Fibroblast of skin of scalp (primary cell): ENCODE measurements at places on chromosomes 6 and 20.

DNA sequence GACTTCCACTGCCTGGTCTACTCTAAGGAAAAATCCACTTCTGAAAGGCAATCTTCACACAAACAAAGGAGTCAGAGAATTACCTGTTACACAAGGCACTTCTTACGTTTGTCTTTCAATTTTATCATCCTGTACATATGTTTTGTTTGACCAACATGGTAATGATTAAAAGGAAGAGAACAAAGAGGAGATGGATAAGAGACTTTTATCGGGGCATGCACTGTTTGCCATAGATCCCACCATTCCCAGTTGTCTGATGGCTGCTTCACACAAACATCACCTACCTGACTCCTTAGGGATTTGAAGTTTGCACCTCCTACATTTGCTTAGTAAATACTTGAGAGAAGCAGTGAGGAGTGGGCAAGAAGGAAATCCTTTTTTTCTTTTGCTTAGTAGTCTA, 87.1 kb downstream of the BFSP1 start:
- no peak for DNase-seq

GRCh38 chr6:47478233-47479139, 897 bp downstream of the CD2AP start:
- peak; percentile 27 for DNase-seq

- peak; percentile 54 for DNase-seq
These were observed 2.9 kb downstream of the TFAP2A start for GRCh38 chr6:10411971-10412460.

- DNase-seq, result no peak
These were observed 121.7 kb upstream of the MLIP start for GRCh38 chr6:53989504-53989903.

- DNase-seq, result no peak
These were observed 126.9 kb downstream of the TRMT11 start for GRCh38 chr6:126113261-126113660.

DNA sequence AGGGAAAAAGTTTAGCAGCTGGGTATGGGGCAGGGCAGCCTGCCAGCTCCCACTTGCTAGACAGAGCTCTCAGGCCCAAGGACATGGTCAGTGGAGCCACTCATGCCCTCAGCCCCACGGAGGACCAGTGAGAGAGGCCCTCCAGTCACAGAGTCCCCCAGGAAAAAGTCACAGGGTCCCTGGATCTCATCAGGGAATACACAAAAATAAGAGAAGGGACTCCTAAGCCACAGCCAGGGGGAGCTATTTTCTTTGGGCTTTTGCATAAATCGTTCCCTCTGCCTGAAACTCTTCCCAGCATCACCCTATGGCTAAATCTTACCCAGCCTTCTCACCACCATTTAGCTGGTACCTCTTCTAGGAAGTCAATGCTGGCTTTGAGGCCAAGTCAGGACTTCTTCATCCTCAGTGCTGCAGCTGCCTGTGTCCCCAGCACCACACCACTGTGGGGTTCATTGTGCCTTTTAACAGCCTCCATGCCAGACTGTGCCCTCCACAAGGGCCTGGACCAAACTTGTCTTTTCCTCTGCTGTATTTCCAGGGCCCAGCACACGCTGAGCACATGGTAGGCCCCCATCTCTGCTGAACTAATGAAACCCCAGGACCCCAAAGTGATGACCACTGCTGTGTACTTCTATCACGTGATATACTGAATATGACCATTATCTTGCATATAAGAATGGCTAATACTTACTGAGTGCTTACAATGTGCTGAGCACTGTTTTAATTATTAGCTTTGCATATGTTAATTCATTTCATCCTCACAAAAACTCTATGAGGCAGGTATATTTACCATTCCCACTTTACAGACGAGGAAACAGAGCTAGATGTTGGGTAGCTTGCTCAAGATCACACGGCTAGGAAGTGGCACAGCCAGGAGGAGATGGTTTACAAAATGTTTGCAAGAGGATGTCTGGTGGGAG, 2.0 kb downstream of the ZNF335 start:
- peak; percentile 67 for DNase-seq

- DNase-seq, result no peak
These were observed 337.0 kb downstream of the PTPRT start for GRCh38 chr20:42852691-42853090.

GRCh38 chr20:25278636-25279361, 30.9 kb downstream of the PYGB start:
- no peak for DNase-seq

DNA sequence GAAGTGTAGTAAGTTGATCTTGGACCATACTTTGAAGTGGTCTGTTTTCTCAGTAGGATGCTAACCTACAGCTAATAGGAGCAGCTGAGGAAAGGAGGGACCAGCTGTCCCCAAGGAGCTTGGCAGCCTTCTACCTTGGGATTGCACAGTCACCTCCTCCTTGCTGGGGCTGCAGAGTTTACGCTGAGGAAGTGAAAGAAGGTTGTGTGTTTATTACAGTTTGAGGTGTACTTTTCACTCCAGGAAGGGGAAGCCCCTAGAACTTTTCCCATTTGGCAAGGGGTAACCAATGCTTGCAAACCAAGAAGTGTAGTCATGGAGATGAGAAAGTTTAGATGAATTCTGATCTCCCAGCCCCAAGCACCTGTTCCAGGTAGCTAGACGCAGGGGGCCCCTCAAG, 58.8 kb downstream of the BMP6 start:
- DNase-seq, result no peak

GRCh38 chr20:4455301-4455701, 266.4 kb upstream of the PRND start:
- no peak for DNase-seq

- no peak for DNase-seq
These were observed 46.9 kb upstream of the TRIM26 start for GRCh38 chr6:30260036-30260504.

DNA sequence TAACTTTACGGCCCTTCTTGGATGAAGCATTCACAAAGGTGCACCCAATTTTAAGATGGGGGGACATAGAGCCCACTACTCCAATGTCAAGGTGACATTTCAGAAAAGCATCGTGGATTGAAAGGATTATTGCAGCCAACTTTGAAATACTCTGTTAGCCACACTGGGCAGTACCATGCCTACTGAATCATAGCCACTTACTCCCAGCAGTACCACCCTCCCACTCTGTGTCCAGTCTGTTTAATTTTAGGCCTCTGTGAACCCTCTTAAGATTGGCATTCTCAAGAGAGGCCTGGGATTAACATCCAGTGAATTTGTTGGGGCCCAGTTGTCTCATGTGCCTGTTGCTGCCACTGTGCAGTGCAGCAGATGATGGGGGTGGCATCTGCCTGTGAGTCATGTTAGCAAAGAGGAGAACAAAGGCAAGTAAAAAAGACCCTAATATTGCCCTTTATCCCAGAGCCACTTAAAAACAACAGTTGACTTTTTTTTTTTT, 11.2 kb upstream of the HDAC2 start:
- DNase-seq, result no peak

GRCh38 chr6:169990095-169991030, 238.9 kb downstream of the ERMARD start:
- DNase-seq, result no peak

DNA sequence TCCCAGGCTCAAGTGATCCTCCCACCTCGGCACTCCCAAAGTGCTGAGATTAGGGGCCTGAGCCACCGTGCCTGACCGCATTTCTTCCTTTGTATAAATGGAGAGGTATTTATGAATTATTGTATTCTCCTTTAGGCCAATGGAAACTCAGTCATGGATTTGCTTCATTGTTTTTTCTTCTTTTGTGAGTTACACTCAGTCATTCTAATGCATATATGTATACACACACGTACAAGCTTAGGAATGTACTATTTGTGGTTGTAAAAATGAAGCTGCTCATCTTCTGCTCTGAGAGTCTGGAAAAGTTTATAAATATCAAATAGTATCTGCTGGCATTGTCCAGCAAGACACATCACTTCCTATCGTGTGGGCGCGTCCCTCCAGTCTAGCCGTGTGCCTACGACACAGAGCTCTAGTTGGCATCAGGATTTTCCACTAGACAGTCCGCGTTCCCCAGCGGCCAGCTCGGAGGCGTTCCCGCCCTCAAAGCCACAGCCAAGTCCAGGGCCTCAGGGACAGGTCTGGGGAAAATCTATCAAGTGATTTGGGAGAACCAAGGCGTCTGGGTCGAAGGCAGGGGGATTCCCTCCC, 215.2 kb downstream of the NFATC2 start:
- DNase-seq, result peak; percentile 92

GRCh38 chr6:19303383-19303782, 533.8 kb upstream of the ID4 start:
- DNase-seq, result peak; percentile 28

- DNase-seq, result no peak
These were observed 74.5 kb upstream of the FAM8A1 start for GRCh38 chr6:17525637-17526036.

- DNase-seq, result peak; percentile 65
These were observed 132.2 kb downstream of the GPX5 start for GRCh38 chr6:28657769-28658465.

- no peak for DNase-seq
These were observed 444.2 kb downstream of the HTR1B start for GRCh38 chr6:77019081-77019480.

DNA sequence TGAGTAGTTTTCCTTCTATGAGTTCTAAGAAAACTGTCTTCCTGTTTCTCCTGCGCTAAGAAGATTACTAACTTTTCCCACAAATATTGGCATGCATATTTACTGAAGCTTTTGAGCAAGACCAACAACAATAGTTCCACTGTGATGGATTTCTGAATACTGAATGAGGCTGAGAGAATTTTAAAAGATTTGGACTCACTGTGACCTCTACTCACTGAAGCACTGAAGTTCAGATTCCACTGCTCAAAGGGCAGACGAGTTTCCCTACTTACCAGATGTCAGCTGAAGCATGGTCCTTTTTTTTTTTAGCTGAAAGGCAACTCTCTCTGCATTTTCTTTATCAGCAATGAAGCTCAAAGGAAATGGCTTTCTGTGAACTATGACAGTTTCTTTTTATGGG, 718.5 kb downstream of the RFPL4B start:
- DNase-seq, result peak; percentile 60

- no peak for DNase-seq
These were observed 24.3 kb upstream of the IER3 start for GRCh38 chr6:30768634-30769087.

GRCh38 chr6:163648868-163649267, 234.3 kb downstream of the QKI start:
- no peak for DNase-seq

DNA sequence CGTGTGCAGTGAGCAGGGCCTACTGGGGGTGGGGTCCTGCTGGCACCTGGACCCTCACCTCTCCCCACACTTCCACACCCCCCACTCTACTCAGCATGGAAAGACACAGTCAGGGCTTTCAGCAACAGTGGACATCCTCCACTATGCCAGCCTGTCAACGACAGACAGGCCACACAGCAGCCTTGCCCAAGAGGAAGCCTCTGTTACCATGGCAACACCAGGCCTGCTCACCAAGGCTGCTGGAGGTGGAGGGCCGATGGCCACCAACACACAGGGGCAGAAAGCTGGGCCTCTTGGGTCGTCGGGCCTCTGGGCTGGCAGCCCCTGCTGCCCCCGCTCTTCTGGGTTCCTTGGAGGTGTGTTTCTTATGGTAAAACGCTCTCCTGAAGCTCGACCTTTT, 13.6 kb downstream of the BNIP5 start:
- DNase-seq, result no peak

GRCh38 chr6:23367311-23367710, 758.7 kb upstream of the NRSN1 start:
- no peak for DNase-seq

- no peak for DNase-seq
These were observed 2.5 kb downstream of the CST7 start for GRCh38 chr20:24951536-24952083.

DNA sequence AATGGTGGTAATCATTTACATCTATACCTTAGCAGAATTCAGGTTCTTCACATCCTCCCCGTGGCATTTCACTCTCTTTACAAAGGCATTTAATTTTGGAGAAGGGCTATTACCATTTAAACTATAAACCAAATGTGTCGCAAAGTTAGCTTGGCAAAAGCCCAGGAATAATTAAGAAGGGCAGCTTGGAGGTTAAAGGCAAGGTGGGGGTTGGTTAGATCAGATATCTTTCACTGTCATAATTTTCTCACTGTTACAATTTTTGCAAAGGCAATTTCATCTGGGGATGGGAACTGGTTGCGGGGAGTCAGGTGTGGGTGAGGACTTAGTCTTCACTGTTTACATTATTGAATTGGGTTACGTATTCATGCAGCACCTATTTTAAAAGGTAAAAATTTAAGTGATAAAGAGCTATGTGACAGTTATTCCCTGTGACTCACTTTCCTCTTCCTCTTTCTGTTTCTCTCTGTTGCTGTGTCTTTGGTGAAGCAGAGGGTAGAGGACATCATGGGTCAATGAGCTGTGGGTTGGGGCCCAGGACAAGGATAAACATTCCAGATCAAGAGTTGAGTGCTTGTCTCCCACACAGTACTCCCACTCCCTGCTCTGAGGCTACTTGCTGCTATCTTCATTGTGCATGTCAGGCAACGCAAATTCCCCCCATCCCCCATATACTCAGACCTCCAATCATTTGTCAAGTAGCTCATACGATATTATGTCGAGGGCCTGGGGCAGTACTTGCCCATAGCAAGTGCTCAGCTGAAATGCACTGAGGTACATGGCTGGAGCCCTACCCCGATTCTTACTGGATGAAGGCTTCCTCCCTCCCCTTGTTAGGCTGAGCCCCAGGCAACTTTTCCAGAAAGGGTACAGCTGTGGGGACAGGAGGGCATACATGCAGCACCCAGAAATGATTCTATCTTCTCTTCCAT, 223.1 kb upstream of the MYLIP start:
- no peak for DNase-seq

DNA sequence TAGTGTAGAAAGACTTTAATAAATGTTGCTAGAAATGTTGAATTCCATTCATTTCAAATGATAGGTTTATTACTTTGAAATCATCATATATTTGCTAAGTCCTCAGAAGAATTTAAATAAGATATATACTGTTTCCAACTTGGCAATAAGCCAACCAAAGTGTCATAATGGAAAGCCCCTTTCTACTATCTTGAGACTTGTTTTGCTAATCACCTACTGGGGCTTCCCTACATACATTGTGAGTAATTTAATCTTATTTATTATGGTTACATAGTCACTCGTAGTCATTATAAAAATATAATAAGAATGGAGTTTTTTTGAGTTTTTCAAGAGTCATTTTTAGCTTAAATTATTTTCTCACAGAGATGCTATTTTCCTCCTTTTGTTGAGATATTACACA, 20.7 kb downstream of the COL19A1 start:
- peak; percentile 26 for DNase-seq

- peak; percentile 90 for DNase-seq
These were observed 170.4 kb downstream of the HTR1B start for GRCh38 chr6:77292564-77293546.

DNA sequence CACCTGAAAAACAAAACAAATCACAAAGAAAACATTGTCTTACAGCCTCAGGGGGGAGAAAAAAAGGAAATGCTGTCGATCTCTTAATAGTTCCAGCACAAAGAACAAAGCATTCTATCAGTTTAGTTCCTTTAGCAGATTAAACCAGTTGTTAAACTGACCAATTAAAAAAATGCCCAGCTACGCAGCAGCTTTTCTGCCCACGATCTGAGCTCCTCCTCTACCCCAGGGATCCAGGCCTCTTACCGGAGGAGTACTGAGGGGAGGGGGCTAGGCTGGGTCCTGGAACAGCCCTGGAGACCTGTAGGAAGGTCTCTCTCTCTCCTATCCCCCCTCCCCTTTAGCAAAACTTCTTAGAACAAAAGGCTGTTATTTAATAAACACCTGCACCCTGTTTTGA, 13.4 kb downstream of the PTK7 start:
- DNase-seq, result no peak
